ENCODE measurements at places on chromosomes 4 and X. TPM values are rescaled to one million over a fixed set of nuclear protein-coding genes. Genes with fewer than 3 reads are reported as not detected.

GRCh38 chrX:44903107-44903506 lies 30.1 kb downstream of the KDM6A start:
- DNase-seq = no peak

DNA sequence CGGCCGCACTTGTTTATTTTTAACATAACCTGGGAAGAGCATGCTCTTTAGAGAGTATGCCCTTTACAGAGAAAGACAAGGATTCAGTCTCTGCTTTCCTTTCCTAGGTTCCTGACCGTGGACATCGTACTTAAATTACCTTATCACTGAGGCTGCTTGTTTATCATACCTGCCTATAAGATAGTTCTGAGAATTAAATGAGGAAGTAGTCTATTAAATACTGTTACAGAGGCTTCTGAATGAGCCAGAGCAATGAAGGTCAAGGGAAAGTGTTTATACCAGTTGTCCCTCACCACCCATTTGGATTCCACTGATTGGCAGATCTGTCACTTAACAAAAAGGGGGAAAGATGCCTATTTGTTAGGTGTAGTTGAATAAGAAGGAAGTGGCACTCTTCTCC lies 10.0 kb downstream of the TXLNG start:
- no peak for DNase-seq

- DNase-seq = no peak
These were observed at the start of gene FSTL5 for GRCh38 chr4:162163892-162164759. FSTL5 (minus strand) TSS chr4:162164000; CDS start chr4:162111396, 52,604 bp downstream.

DNA sequence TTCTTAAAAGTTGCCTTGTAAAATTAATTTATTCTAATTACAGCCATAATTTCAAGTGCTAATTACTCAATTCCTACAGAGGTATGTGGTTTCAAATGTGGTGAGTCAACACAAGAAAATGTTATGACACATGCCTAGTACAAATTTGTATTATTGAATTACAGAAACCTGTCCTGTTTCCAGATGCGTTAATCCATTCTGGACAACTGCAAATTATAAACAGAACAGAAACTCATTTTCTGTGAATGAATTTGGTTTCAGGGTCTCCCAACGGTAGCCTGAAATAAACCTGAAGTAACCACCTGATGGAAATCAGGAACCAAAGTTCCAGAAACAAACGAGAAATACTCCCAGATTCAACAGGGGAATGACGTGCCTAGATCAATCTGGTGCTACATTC lies 328.6 kb upstream of the F9 start:
- DNase-seq = no peak

- DNase-seq = no peak
These were observed 67.4 kb downstream of the CBLL2 start for GRCh38 chrX:22340022-22340616.

DNA sequence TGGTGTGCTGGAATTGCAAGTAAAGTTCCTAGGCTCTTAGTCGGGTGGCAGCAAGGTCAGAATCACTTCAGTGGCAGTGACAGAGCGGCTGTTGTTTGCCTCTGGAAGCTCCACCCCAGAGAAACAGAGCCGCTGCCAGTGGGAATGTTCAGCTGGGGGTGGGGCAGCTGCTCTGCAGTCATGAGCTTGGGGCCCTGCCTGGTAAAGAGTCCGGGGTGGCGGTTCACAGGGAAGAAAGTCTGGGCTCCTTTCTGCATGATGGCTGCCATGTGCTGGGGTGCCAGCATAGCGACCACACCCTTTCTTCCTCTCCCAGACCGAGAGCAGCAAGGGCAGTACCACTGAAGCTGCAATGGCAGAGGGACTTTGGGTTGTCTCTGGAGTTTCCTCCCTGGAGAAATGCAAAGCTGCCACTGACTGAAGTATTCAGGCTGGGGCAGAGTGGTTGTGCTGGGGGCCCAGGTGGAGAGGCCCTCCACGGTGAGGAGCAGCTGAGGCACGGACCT lies 108.8 kb upstream of the CENPE start:
- no peak for DNase-seq

- DNase-seq = no peak
These were observed 215.6 kb downstream of the PALLD start for GRCh38 chr4:168712316-168712890.

GRCh38 chr4:47203593-47203992 lies 172.2 kb downstream of the GABRB1 start:
- DNase-seq = no peak

The LDB2 gene
- 8.7 TPM for total RNA-seq

The FAT1 gene
- total RNA-seq = 395 TPM

The TBX22 gene
- total RNA-seq = not detected

The LUZP4 gene
- total RNA-seq = not detected

The DCAF12L1 gene
- total RNA-seq = not detected

The ZMAT1 gene
- total RNA-seq = 4.9 TPM

All from osteocyte (in vitro differentiated cells).